ENCODE measurements at places on chromosomes 7 and 10. TPM values are rescaled to one million over a fixed set of nuclear protein-coding genes. Genes with fewer than 3 reads are reported as not detected.

TLL2 gene
- 0.17 TPM for total RNA-seq

RTKN2 gene
- 3.2 TPM for total RNA-seq

IGF2BP3 gene
- total RNA-seq, result 47.0 TPM

- peak; percentile 72 for DNase-seq
Observed at GRCh38 chr7:3267966-3268690, 32.9 kb upstream of the SDK1 start.

- no peaks in the 10 kb centered on the region for H3K27me3 ChIP-seq
- DNase-seq, result no peak
- H3K27ac ChIP-seq, result no peak overlapping the region
- no peak overlapping the region for H3K4me3 ChIP-seq
Observed at GRCh38 chr7:22216832-22217475, 140.0 kb downstream of the RAPGEF5 start.

- no peaks in the 10 kb centered on the region for H3K27me3 ChIP-seq
- no peaks in the 10 kb centered on the region for H3K4me1 ChIP-seq
- H3K27ac ChIP-seq, result no peak overlapping the region
Observed at GRCh38 chr10:4678023-4678950, 147.7 kb upstream of the AKR1E2 start.

DNA sequence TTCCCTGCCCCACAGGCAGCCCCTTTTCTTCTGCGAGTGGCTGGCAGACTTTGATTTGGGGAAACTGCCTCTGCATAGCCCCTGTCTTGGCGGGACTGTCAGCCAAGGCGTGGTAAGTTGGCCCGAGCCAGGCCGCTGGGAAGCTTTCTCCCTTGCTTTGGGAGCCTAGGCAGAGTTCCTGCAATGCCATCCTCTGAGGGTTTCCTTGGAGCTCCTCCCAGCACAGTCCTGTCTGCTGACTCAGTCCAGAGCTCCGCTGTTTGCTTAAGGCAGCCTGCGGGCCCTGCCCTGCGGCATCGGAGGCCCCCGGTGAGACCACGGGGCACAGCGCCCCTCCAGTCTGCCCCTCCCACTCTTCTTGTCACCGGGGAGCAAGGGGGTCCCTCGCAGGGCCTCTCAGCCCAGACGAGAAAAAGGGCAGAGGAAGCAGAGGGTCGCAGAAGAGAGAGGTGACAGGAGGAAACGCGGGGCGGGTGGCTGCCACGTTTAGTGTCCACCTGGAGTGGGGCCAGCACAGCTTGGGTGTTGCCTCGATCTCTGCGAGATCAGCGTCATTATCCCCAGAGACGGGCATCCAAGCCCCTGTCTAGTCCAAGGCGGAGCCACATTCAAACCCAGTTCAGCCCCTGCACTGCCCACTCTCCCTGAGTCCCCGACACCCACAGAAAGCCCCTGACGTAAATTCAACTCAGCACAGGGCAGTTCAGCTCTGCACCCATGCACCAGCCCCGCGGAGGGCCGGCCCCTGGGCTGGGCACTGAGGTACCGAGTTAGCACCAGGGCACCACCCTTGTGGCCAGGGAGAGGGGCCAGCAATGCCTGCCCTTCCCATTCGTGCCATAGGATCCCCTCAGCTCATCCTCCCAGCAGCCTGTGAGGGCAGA lies 59.0 kb upstream of the CHST15 start:
- H3K4me1 ChIP-seq, result peaks cover 16% of the 10 kb centered on the region
- DNase-seq, result no peak
- H3K4me3 ChIP-seq, result no peak overlapping the region

DNA sequence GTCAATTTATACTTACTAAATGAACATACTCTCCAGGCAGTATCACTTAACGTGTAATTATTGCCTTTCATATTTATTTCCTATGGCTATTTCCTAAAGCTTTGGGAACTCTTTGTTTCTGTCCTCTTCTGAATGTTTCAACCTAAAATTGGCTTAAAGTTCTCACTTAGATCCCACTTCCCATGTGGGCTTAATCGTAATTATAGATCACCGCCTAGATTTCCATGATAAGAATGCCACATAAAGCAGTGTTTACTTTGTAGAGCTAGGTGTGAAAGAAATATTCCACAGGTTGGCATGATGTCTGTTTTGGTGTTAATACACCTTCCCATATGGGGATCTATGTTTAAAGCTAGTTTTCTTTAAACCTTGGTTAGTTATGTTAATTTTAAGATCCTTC lies 1.5 kb downstream of the HDAC9 start:
- no peaks in the 10 kb centered on the region for H3K36me3 ChIP-seq
- DNase-seq, result no peak
- peaks cover 6% of the 10 kb centered on the region for H3K27me3 ChIP-seq

GRCh38 chr10:72349438-72349837 lies 5.3 kb downstream of the DNAJB12 start:
- DNase-seq, result no peak
- no peak overlapping the region for H3K27ac ChIP-seq
- no peak overlapping the region for H3K4me3 ChIP-seq
- peaks cover 6% of the 10 kb centered on the region for H3K36me3 ChIP-seq

GRCh38 chr7:156892081-156892800 lies 742 bp downstream of the LMBR1 start:
- H3K27ac ChIP-seq, result peak overlapping the region; percentile 29
- peaks cover 4% of the 10 kb centered on the region for H3K27me3 ChIP-seq
- H3K4me3 ChIP-seq, result peak overlapping the region; percentile 90
- H3K4me1 ChIP-seq, result no peaks in the 10 kb centered on the region
- DNase-seq, result peak; percentile 68
- peaks cover 4% of the 10 kb centered on the region for H3K36me3 ChIP-seq

- H3K4me1 ChIP-seq, result peaks cover 43% of the 10 kb centered on the region
- no peak for DNase-seq
- no peaks in the 10 kb centered on the region for H3K36me3 ChIP-seq
- H3K27me3 ChIP-seq, result peaks cover 7% of the 10 kb centered on the region
- H3K27ac ChIP-seq, result peak overlapping the region; percentile 29
Observed at GRCh38 chr10:29648114-29648982, 13.6 kb upstream of the SVIL start.

GRCh38 chr10:114967071-114967470 lies 29.1 kb downstream of the TRUB1 start:
- no peaks in the 10 kb centered on the region for H3K27me3 ChIP-seq
- no peaks in the 10 kb centered on the region for H3K36me3 ChIP-seq
- no peak for DNase-seq
- peak overlapping the region; percentile 90 for H3K27ac ChIP-seq

GRCh38 chr7:15557186-15557585 lies 4.6 kb downstream of the AGMO start:
- no peaks in the 10 kb centered on the region for H3K27me3 ChIP-seq
- peaks cover 22% of the 10 kb centered on the region for H3K4me1 ChIP-seq
- DNase-seq, result no peak
- no peaks in the 10 kb centered on the region for H3K36me3 ChIP-seq

DNA sequence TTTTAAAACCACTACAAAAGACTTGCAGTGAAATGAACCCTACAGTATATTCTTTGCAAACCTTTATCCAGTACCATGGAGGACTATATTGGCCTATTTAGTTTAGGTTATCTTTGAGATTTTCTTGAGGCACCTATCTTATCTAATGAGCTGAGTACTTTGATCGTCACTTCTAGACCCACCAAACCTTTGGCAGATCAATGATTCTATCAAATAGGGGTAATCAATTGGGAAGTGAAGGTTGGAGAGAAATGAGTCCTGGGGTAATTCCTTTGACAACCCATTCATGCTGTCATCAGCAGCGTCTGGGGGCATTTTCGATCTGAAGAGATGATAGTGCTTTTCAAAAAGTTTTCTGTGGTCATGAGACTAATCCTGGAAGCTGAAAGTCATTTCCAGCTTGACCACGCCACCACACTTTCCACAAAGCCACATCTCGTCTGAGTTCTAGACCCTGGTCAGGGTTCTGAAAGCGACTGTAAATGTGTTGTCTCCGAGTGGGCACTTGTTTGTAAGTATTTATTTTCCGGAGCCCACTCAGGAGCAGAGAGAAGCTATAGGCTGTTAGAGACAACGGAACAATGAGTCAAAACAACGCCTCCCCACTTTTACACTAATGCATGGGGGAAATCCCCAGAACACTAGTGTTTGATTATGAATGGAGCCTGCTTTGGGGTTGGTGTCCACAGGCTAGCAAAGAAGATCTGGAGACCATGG lies 4.8 kb downstream of the EGR2 start:
- H3K27ac ChIP-seq, result no peak overlapping the region
- peaks cover 15% of the 10 kb centered on the region for H3K27me3 ChIP-seq
- H3K36me3 ChIP-seq, result no peaks in the 10 kb centered on the region
- DNase-seq, result no peak
- no peak overlapping the region for H3K4me3 ChIP-seq
- H3K4me1 ChIP-seq, result peaks cover 24% of the 10 kb centered on the region

DNA sequence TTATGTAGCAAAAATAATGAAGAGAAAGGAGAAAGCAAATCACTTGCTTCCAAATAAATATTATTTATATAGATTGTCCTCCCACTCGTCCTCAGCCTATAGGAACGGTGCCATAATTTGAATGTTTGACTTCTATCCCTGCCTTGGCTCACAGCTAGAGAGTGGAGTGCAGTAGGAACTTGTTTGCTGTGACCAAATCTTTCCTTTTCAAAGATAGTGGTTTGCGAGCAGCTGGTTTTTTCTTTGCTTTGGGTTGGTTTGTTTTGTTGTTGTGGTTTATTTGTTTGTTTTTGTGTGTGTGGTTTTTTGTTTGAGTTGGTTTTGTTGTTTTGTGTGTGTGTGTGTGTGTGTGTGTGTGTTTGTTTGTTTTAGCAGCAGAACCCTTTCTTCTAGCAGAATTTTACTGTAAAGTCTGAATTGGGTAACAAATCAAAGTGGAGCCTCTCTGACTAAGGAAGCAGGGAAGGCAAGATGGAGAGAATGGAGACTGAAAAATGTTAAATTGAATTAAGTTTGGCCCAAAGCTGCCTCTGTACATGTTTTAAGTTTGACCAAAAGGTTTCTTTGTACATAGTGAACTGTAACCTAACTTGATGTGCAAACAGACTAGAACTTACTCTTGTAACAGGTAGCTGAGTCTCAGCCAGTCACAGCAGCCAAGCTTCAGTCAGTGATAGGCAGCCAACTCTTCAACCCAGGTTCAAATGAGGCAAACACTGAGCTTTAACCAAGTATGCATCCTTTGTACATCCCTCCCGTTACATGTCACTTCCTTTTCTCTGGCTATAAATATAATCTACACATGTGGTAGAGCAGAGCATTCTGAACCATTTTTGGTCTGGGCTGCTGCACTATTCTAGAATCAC lies 149.5 kb upstream of the LRGUK start:
- DNase-seq, result no peak
- no peak overlapping the region for H3K27ac ChIP-seq
- peaks cover 17% of the 10 kb centered on the region for H3K4me1 ChIP-seq
- peaks cover 4% of the 10 kb centered on the region for H3K36me3 ChIP-seq
- no peak overlapping the region for H3K4me3 ChIP-seq
- peaks cover 4% of the 10 kb centered on the region for H3K27me3 ChIP-seq

DNA sequence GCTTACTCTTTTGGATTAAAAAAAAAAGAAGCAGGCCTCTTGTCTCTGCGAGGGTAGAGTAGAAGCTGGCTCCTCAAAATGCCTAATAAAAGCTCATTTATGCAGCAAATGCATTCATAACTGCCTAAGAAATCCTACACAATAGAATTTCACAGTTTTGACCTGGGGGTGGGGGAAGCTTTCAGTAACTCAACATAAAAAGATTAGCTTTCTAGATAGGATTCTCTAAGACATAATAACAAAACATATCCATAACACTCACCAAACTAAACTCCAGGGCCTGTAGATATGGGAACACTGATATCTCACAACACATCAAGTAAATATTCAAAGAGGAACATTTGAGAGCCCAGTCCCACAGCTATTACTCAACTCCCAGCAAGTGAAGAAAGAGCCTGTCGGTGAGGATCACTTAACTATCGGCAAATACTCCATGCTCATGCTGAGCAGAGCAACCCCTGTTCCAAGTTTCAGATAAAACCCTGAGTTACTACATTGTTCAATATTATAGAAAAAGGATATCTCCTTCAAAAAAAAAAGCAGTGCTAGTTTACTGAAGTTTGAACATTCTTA lies 88.1 kb downstream of the COBL start:
- no peaks in the 10 kb centered on the region for H3K36me3 ChIP-seq
- peaks cover 2% of the 10 kb centered on the region for H3K4me1 ChIP-seq
- DNase-seq, result no peak
- H3K27me3 ChIP-seq, result peaks cover 3% of the 10 kb centered on the region
- H3K27ac ChIP-seq, result no peak overlapping the region

- H3K4me1 ChIP-seq, result peaks cover 42% of the 10 kb centered on the region
- no peak overlapping the region for H3K27ac ChIP-seq
- no peak overlapping the region for H3K4me3 ChIP-seq
Observed at GRCh38 chr7:1241258-1241602, 8.6 kb downstream of the UNCX start.

DNA sequence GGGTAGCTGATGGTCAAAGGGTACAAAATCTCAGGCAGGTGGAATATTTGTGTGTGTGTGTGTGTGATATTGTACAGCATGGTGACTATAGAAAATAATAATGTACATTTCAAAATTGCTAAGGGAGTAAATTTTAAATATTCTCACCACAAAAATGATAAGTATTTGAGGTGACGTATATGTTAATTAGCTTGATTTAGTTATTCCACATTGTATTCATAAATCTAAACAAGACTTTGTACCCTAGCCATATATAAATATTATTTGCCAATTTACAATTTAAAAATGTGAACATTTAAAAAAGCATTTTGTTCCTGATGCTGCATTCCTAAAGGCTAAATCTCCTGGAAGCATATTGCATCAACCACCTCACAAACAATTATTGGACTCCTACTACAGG lies 47.0 kb downstream of the PFKFB3 start:
- no peaks in the 10 kb centered on the region for H3K4me1 ChIP-seq
- no peak for DNase-seq
- H3K27ac ChIP-seq, result no peak overlapping the region
- H3K27me3 ChIP-seq, result no peaks in the 10 kb centered on the region
- H3K36me3 ChIP-seq, result no peaks in the 10 kb centered on the region
- H3K4me3 ChIP-seq, result no peak overlapping the region

DNA sequence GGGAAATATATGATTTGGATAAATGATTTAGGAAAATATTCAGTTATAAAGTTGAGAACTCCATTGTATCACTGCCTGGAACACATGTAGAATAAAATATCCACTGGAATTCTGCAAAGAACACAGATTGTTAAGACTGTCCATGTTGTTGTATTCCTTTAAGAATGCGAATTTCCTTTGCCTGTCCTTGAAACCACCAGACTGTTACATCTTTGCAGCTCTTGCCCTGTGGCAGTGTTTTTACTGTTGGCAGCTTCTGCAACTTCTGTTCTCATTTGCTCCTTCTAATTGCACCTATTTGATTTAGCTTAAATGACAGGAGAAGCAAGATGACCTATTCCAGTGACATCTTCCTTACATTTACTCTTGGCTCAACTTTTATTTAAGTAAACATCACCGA lies 39.7 kb downstream of the MALSU1 start:
- H3K36me3 ChIP-seq, result no peaks in the 10 kb centered on the region
- H3K4me1 ChIP-seq, result no peaks in the 10 kb centered on the region
- H3K4me3 ChIP-seq, result no peak overlapping the region
- H3K27ac ChIP-seq, result no peak overlapping the region
- no peak for DNase-seq
- H3K27me3 ChIP-seq, result no peaks in the 10 kb centered on the region
